Endothelial cell of umbilical vein (primary cell): ENCODE measurements at places on chromosomes 11 and 22.
A peak's percentile ranks its signal among the peaks of the same experiment; 100 is the strongest.

DNA sequence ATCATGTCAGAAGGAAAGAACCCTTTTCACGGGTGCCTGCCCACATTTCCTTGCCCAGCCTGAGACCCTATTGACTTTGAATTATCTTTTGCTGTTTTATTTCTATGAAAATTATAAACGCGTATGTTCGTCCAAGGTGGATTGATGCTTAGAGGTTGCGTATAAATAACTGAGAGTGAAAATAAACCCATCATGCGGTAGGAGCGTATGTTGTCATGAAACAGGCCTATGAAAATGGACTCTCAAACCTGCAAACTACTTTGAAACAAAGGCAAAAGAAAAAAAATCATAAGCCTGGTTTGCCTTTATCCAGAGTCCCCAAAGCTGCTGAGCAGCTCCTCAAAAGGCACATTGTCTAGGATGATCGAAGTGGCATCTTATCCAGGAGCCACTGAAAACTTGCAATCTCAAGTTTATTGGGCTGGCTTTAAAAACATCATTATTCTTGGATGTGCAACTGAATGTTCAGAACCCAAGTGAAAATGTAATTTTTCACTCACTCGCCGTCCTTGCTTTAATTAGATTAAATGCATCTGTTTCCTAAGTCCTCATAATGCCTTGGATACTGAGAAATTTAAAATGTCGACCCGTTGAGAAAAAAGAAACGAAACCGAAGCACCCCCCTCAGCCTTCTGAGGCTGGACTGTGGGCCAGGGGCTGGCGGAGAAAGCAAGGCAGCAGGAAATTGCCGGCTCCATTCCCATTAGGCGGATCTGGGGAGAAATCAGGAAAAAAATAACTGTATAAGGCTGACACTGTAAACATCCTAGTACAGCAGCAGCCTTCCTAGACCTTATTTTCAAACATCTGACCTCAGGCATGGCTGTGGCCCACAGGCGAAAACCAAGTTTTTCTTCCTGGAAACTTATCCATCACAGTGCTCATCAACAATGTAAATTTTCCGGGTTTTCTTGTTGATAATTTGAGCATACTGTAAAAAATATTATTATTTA is 82.9 kb upstream of the PPARA start:
- DNase-seq, result peak; percentile 62

DNA sequence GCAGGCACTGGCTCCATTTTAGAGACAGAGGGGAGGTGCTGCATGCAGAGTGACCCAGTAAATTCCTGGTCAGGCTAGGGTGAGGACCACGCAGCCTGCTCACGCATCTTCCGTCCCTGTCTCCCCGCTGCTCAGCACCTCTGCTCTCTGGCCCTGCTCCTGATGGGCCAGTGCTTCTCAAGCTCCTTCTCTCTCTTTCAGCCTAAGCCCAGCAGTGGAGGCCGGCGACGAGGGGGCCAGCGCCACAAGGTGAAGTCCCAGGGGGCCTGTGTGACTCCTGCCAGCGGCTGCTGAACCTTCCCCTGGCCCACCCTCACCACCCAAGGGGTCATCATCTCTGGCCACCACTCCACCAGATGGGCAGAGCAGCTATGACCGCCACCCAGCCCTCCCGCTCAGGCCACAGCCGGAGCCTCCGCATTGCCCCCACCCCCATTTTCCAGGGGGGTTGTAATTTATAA is 24.7 kb downstream of the GTPBP1 start:
- no peak for DNase-seq

DNA sequence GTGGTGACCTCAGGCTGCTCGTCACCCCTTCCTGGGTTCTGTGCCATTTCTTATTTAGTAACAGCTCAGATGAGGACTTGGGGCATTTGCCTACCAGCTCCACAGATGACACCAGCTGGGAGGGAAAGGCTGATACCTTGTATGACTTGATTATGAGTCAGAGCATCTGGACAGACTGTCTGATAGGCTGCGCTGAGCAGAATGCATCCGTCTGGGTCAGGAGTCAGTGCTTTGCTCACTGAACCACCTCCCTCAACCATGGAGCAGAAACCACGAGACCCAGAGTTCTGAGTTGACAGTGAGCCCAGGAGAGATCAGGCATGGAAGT is 6.8 kb downstream of the ST14 start:
- DNase-seq, result peak; percentile 32

- no peak for DNase-seq
These were observed 90.1 kb downstream of the PHF21B start for GRCh38 chr22:44919691-44920090.

DNA sequence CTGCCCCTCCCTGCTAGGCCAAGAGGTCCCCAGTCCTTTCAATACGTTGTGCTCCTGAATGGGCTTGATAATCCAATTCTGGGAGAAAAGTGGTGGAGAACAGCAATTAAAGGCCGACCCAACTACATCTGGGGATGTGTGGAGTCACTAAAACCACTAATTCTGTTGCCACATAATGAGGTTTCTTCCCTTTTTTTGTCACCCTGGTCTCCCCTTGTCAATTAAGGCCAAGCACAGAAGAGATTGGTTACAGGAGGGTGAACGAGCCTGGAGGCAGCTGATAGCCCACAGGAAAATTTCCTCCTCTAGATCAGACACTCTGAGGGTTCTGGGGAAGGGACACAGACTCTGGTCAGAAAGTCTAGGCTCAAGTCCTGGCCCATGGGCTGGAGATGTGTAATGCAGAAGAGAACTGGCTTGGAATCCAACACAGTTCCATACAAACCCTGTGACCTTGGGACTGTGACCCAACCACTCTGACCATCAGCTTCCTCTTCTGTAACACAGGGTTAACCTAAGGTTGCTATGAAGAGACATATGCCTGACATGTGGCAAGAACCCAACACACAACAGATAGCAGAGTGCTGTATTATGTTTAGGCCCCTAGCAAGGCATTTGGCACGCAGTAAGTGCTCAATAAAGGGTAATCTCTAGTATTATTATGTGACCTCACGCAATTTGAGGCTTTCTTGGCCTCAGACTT is 146.4 kb downstream of the CHST1 start:
- DNase-seq, result no peak

- peak; percentile 95 for DNase-seq
These were observed 9.8 kb downstream of the THAP12 start for GRCh38 chr11:76371170-76371569.

DNA sequence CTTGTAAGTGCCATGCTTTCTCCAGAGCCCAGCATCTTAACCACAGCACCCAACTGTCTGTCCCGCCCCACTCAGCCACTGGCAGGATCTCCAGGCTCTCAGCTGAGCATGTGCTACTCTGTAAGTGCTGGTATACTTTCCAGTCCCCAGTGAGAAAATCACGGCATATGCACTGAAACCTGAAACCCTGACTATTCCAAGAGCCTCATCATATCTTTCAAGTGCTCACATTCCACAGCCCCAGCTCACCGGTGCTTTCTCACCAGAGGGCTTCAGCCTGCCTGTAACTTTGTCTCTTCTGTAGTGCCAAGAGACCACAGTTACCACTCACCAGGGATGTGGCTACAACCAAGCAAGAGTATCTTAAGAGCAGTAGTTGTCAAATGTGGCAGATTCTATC is 24.4 kb upstream of the PAMR1 start:
- no peak for DNase-seq

DNA sequence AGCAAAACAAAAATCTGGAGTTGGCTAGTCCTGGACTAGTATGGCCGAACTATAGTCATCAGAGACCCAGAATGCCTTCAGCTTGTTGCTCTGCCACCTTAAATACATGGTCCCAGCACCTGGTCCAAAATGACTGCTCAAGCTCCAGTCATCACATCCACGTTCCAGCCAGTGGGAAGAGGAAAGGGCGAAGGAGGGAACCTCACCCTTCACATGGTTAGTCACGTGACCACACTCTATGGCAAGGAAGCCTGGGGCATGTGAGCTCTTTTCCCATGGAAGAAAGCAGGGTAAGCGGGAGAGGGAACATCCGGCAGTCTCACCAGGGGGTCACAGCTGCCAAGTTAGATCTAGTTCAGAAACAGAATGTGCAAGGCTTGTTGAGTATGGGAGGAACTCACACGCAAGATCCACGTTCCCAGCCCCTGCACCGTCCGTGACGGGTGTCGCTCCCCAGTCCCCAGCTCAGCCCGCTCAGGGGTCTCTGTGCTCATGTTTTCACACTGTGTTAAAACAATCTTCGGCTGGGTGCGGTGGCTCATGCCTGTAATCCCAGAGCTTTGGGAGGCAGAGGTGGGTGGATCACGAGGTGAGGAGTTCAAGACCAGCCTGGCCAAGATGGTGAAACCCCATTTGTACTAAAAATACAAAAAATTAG is 1.9 kb upstream of the ANO9 start:
- no peak for DNase-seq

- DNase-seq, result no peak
These were observed 48.8 kb downstream of the PACS1 start for GRCh38 chr11:66118847-66119246.

GRCh38 chr11:130771708-130772107 is 144.6 kb downstream of the SNX19 start:
- no peak for DNase-seq

- no peak for DNase-seq
These were observed 63.4 kb downstream of the NRXN2 start for GRCh38 chr11:64659417-64660144.

- DNase-seq, result no peak
These were observed 2.6 kb upstream of the SLC22A25 start for GRCh38 chr11:63246045-63246444.

DNA sequence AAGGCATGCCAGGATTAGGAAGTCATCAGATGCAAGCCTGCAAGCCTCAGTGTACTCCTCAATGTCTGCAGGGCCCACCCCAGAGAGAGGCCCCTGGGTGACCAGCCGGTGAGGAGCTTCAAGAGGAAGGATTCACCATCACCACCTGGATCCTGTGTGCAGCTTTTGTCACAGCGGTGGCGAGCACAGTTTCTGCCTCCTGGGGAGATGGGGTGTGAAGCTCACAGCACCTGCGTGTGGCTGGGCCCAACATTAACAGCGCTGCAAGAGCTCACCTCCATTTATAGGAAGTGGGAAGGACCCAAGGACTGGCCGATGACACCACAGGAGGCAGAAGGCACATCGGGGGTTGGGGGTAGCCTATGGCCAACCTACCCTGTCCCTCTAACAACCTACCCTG is 235.3 kb downstream of the CTTN start:
- DNase-seq, result no peak

DNA sequence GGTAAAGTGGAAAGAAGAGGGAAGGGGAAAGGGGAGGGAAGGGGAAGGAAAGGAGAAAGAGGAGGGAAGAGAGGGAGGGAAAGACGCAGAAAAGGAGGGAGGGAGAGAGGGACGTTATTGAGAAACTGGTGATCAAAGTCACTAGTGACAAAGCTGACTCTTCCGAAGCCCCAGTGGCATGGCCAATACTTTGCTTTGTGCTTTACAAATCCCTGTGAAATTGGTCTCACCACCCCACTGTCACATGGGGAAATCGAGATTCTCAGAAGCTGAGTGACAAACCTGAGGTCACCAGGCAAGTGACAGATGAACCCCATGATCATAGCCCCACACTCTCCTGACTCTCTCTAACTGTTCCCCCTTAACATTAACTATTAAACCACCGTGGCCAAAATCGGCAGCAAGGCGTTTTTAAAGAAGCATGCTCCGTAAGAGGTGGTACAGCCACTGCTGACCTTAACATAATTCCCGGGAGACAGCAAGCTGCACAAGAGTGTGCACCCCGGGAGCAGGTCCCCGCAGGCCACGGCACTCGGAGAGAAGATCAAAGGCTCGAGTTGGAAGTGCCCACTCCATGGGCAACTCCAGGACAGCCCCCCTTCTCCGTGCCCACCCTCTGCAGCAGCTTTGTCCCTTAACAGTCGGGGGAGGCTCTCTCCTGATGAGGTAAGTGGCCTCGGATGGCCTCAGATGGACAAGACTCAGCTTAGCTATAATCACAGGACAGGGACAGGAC is 34.8 kb downstream of the CELSR1 start:
- no peak for DNase-seq

DNA sequence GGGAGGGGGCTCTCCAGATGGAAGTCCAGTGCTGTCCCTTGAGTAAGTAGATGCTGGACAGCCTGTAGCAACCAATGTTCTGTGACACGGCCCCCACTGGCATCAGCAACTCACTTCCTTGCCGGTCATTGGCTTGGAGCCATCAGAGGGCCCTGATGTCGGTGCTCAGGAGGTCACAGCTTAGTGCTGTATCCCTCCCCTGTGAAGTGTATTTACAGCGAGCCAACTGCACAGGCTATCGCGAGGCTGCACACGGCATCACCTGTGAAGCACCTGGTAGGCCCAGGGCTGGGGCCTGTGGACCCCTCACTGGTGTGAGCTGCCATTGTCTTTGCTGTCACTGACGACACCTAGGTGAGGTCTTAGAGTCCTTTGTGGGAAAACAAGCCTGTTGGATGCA is 13.4 kb upstream of the ACR start:
- DNase-seq, result no peak

- no peak for DNase-seq
These were observed 25.8 kb upstream of the FXYD6 start for GRCh38 chr11:117902001-117902845.

GRCh38 chr11:74820763-74821162 is 72.1 kb downstream of the RNF169 start:
- DNase-seq, result peak; percentile 93

DNA sequence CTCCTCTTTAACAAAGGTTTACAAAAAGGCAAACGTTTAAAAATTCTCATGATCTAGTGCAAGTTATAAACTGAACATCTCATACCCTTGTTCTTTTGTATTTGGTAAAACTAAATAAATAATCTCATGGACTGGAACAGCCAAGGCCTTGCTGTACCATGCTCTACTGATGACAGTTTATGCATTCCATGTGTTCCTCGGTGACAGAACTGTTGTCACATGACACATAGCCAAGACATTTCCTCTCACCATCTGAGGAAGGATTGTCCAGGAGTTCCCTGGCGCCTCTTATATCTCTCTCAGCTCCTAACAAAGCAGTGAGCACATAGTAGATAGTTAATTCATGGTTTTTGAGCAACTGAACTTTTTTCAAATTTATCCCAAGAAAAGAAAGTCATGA is 12.6 kb downstream of the CCDC83 start:
- no peak for DNase-seq

DNA sequence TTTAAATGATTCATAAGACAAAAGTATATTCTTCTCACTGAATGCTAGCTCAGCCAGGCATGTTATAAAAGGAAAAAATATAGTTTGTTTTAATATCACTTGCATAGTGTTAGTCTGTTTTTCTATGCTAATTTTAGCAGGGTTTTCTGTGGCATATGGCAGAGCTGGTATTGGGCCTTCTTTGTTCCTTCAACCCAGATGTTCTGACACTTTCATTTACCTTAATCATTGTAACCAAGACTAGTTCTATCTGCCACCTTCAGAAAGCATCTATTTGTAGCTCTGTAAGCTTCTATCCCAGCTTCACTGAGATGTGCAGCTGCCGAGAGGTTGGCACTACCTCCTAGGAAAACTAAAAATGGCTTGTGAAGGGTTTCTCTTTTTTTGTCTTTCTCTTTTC is 338.7 kb downstream of the GUCY1A2 start:
- no peak for DNase-seq

GRCh38 chr11:65781962-65782815 is 1.4 kb upstream of the AP5B1 start:
- DNase-seq, result no peak

DNA sequence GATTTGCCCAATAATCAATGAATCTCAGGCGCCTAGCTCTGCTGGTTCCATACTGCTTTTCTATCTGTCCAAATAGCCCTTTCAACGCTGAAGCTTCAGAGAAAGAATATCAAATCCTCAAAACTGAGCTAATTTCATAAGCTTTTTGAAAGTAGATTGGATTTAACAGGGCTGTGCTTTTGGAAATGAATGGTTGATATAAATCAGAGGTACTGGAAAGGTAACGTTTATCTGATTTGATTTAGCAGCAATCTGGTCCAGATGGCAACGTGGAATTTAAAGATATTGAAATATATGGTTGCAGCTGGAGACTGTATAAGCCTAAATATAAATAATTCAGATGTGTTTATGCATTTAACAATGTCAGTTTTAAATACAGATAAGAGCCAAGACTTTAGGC is 229.5 kb upstream of the MPPED2 start:
- no peak for DNase-seq
